ENCODE measurements at places on chromosomes 5 and 9.

- no peak for DNase-seq
These were observed 899 bp upstream of the SHC3 start for GRCh38 chr9:89179540-89179894.

DNA sequence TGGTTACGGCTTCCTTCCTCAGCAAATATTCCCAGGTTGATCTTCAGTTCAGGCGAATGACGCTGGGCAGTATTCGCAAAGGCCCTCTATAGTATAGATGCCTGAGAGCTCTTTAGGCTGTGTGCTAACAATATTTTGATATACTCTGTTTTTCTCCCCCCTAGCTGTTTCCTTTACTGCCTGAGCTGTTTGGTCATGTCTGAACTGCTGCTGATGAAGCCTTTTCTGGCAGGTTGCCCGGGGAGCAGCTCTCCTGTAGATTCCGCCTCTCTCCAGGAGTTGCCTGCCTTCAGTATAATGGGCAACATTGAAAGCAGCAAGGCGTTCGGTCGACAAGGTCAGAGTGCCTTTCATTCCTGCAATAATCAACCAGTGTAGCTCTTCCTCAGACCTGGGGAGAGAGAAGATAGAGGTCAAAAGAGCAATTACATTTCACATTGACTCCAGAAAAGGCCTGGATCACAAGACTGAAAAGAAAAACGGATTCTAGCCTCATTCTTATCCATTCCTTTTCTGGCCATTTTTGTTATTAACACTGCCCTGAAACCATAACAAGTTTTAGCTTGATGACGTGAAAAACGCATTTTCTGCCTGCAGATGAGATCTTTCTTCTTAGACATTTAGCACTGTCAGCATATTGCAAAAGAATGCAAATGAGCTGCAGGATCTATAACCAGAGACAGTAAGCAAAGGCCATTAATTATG, 60.1 kb upstream of the ZNF608 start:
- no peak for DNase-seq

- DNase-seq, result no peak
These were observed 51.2 kb downstream of the USP20 start for GRCh38 chr9:129886226-129887174.

GRCh38 chr5:68562308-68562707, 346.8 kb downstream of the PIK3R1 start:
- no peak for DNase-seq

Data from Caco-2 (cell line).